ENCODE measurements at places on chromosomes 2 and 18. TPM values are rescaled to one million over a fixed set of nuclear protein-coding genes. Genes with fewer than 3 reads are reported as not detected.

The CBLN2 gene
- total RNA-seq, result not detected

The NEUROD1 gene
- not detected for total RNA-seq

The NEDD4L gene
- total RNA-seq, result 42.2 TPM

- DNase-seq, result no peak
These were observed 50.0 kb downstream of the TTC39C start for GRCh38 chr18:24064391-24065100.

DNA sequence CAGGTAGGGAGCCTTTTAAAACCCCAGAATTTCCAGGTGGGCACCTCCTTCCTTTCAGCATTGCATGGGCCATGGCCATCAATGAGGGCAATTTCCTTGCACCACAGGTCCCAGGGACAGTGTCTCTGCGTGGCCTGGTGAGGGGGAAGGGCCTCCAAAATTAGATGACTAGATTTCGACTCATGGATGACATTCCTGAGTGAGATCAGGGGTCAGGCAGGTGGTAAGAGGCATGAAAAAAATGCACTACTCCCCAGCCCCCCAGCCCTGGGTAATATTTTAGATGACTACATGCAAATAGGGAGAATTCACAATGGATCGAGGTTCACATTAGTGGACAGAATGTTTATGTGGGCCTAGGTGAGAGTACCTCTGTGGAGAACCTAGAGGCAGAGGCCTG lies 19.0 kb upstream of the IGFBP5 start:
- no peak for DNase-seq

DNA sequence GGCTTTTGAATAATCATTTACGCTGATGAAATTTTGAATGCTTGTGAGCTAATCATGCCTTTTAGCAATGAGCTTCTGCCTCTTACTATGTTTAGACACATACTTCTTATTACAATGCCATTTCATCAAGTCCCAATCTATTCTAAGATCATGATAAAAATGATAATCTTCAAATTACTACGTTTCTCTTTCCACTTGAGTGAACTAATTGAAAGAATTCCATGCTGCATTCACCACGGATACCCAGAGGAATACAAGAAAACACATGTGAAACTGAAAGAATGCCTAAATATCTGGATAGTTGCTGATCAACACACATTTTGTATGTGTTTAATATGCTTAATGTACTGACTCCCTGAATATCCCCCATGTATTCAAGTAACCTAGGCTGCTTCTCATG lies 62.3 kb downstream of the LRRTM4 start:
- no peak for DNase-seq

- DNase-seq, result no peak
These were observed 8.2 kb downstream of the KCTD1 start for GRCh38 chr18:26540043-26540628.
